ENCODE measurements at places on chromosomes 2 and 18.
A peak's percentile ranks its signal among the peaks of the same experiment; 100 is the strongest.

DNA sequence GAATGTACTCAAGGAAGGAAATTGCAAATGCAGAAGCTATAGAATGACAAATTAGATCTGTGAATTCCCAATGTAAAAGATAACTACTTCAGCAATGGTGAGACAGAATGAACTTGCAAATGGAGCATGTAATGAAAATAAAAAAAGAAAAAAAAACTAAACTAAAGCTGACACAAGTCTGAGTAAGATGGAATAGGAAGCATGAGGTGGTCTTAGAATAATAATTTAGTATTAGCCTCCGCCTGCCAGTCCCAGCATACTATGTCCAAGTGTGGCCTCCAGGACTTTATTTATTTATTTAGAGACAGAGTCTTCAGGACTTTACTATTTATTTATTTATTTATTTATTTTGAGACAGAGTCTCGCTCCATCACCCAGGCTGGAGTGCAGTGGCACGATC lies 37.4 kb upstream of the SLC39A10 start:
- DNase-seq, result no peak

DNA sequence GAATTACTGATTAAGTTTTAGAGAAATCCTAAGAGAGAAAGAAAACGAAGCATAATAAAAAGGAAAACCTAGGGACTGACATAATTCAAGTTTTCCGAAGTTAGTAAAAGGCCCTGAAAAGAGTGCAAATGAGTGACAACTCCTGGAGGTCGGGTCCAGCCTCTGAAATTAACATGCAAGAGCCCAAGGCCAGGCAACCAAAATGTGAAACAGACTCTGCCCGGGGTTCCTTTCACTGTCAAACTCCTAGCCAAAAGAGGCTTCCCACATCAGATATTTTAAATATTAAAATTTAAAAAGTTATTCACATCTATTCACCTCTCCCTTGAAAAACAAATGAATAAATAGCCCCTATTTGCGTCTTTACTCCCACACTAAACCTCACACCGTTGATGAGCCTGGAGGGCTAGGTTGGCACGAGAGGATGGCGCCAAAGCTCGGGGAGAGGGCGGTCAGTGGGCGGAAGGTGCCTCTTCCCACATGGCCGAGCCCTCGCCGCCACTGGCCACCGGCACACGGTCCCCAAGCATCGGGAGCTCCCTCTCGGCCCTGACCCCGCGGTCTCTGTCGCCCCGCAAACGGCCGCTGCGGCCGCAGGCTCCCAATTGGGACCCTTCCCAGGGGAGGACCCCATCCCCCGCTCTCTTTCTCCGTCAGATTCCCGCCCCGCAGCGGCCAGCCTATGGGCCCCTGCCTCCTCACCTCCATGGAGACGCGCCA lies 630 bp downstream of the PPM1G start:
- no peak for DNase-seq

- DNase-seq, result no peak
These were observed 187.1 kb upstream of the OSR1 start for GRCh38 chr2:19545507-19545906.

DNA sequence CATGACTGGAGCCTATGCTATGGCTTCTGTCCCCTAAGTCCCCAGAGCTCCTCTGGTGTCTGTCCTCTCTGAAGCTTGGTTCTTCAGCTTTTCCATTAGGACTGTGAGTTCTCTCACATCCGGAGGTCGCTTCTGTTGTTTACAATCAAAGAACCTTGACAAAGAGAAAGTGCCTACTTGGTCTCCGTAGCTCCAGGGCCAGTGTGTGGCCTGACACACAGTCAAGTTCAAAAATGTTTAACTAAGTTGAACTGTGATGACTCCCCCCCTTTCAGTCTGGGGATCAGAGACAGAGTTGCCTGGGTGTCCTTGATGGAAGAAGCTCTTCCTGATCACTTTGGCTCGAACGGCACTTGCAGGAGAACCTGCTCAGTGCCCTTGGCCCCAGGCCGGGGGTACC lies 26.3 kb upstream of the YWHAQ start:
- DNase-seq, result no peak

GRCh38 chr2:200130762-200131166 lies 175.4 kb downstream of the MAIP1 start:
- no peak for DNase-seq

GRCh38 chr18:34866739-34867138 lies 156.6 kb downstream of the DTNA start:
- no peak for DNase-seq

GRCh38 chr2:118604811-118605210 lies 242.6 kb downstream of the EN1 start:
- DNase-seq, result no peak

- no peak for DNase-seq
These were observed 149.9 kb downstream of the RBM43 start for GRCh38 chr2:151111599-151112278.

GRCh38 chr2:31012406-31012805 lies 125.8 kb downstream of the GALNT14 start:
- DNase-seq, result no peak

- no peak for DNase-seq
These were observed 173.6 kb downstream of the ADCYAP1 start for GRCh38 chr18:1078301-1078700.

DNA sequence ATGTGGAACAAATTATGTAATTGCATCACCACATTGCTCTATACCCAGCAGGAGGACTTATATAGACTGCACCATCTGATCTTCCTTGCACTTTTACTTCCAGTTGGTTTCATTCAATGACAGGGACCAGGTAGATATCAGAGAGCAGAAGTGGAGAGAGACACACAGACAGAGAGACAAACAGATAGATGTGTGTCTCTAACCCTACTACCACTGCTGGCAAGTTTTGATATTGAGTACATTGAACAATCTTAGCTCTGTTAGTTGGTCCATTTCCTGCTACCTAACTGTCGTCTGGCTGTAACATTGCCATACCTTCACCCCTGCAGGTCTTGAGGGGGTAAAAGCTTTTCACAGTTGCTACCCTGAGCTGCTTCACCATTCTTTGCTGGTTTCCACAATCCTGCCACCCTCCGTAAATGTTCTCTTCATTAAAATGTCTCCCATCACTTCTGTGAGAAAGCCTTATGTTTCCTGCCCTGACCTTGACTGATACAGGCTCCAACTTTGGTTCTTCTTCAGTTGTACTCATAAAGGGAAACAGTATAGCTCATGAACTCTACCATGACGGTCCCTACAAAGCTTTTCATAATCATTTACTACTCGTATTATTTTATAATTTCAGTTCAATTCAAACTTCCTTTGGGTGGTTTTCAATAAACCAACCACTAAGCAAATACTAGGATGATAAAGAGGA lies 62.3 kb upstream of the ITGA4 start:
- DNase-seq, result no peak

GRCh38 chr18:13800505-13801259 lies 23.3 kb upstream of the MC5R start:
- DNase-seq, result peak; percentile 10

- DNase-seq, result no peak
These were observed 16.9 kb downstream of the CROCC2 start for GRCh38 chr2:240922982-240923537.

- no peak for DNase-seq
These were observed 93.5 kb downstream of the TNS1 start for GRCh38 chr2:217909156-217909820.

Measured in T follicular helper cell (primary cell).